ENCODE measurements at places on chromosomes 16 and 17. TPM values are rescaled to one million over a fixed set of nuclear protein-coding genes. Genes with fewer than 3 reads are reported as not detected.

DNA sequence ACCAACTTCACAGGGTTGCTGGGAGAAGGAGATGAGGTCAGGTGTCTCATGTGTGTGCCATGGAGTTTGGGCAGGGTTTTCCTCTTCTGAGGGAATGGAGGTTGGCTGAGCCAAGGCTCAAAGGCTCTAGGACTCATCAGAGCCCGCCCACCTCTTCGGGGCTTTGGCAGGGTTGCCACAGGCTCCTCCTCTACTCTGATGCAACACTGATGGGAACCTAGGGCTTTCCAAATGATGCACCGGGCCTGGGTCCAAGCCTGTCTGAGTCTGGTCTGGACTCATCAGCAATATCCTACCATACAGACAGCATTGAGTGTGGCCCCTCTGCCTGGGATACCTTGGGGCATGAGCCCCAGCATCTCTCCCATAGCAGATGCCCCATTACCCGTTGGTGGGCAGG is 59.5 kb upstream of the LHX1 start:
- H3K27me3 ChIP-seq = no peaks in the 10 kb centered on the region
- H3K27ac ChIP-seq = no peak overlapping the region
- no peaks in the 10 kb centered on the region for H3K36me3 ChIP-seq
- H3K4me1 ChIP-seq = no peaks in the 10 kb centered on the region

DNA sequence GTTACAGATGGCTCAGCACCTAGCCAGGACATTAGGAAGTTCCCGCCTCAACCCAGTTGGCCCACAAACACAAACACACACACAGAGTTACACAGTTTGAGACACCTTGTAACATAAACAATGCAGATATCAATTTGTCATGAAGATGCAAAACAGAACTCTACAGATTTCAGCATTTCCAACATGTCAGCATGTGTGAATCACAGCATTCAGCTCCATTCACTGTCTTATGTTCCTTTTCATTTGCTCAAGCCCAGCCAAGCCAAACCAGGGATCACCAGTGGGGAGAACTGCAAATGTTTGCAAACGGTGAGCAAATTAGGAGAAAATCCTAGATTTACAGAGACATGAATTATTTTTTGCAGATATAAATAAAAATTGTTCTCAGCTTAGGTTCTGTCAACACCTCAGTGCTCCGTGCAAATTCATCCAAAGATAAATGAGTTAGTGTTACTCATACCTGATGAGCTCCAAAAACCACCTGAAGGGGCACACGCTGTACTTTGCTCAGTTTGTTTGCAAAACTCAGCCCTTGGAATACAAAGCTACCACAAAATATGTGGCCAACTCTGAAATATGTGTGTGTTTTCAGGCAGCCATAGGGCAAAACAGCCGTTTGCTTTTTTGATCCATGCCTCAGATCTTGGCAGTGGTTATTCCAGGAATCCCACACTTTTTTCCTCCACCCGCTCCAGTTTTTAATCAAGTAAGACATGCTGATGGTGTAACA is 16.3 kb upstream of the COX10 start:
- H3K36me3 ChIP-seq = 0 out of 2 replicates have a peak, but pooled peaks cover 1% of the 10 kb centered on the region
- no peaks in the 10 kb centered on the region for H3K27me3 ChIP-seq
- H3K4me1 ChIP-seq = peaks cover 29% of the 10 kb centered on the region
- peak overlapping the region; percentile 50 for H3K27ac ChIP-seq
- H3K4me3 ChIP-seq = no peak overlapping the region
- DNase-seq = peak; percentile 84

GRCh38 chr17:42841975-42842685 is 2.2 kb upstream of the AOC2 start:
- peaks cover 79% of the 10 kb centered on the region for H3K36me3 ChIP-seq
- no peak overlapping the region for H3K4me3 ChIP-seq
- no peaks in the 10 kb centered on the region for H3K27me3 ChIP-seq

- H3K4me3 ChIP-seq = no peak overlapping the region
- H3K36me3 ChIP-seq = no peaks in the 10 kb centered on the region
- peaks cover 31% of the 10 kb centered on the region for H3K27me3 ChIP-seq
- H3K27ac ChIP-seq = no peak overlapping the region
- H3K4me1 ChIP-seq = peaks cover 12% of the 10 kb centered on the region
- no peak for DNase-seq
Measured at GRCh38 chr17:15343749-15344148, 2.4 kb upstream of the TEKT3 start.

DNA sequence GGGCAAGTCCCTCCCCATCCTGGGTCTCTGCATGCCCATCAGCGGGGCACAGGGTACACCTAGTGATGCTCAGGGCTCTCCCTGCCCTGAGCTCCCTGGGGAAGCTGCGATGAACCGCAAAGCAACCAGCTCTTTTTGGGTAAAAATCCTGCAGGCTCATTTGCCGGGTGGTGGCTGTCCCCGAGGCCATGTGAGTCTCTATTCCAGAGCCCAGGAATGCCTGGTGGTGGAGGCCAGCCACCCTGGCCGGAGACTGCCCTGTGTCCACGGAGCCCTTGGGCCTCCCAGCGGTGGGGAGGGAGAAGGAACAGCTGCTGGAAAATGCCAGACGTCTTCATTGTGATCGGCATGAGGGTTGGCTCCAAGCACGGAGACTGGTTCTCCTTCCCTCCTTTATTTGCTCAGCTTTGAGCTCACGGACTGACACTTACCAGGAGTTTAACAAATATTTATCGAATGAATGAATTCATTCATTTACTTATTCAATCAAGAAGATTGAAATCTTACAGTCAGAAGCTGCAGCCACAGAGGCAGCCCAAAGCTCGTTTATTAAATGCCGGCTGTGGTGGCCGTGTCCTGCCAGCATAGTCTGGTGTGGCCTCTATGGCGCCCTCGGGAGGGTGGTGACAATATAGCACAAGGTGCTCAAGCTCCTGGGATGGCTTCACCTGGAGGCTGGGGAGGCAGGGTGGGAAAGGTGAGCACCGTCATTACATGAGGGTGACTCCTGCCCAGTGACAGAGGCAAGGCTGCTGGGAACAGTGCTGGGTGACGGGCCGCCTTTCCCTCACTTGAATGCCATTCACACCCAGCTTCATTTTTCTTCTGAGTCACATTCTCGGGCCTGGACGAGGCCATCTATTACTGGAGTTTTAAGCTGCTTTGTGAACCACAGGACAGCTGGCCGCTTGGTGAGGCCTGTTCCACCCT is 31.1 kb upstream of the JPH3 start:
- peak; percentile 59 for DNase-seq
- peaks cover 45% of the 10 kb centered on the region for H3K27me3 ChIP-seq
- H3K4me3 ChIP-seq = no peak overlapping the region
- H3K4me1 ChIP-seq = peaks cover 25% of the 10 kb centered on the region
- no peak overlapping the region for H3K27ac ChIP-seq
- no peaks in the 10 kb centered on the region for H3K36me3 ChIP-seq

GRCh38 chr17:7650509-7651096 is at the start of gene ATP1B2:
Gene ATP1B2 (plus strand): TSS chr17:7650926. CDS start chr17:7651519, 593 bp downstream.
- H3K27me3 ChIP-seq = peaks cover 6% of the 10 kb centered on the region
- no peak within 1 kb of the TSS for H3K27ac ChIP-seq
- peak within 1 kb of the TSS; percentile 40 for H3K4me3 ChIP-seq
- H3K4me1 ChIP-seq = peaks cover 20% of the 10 kb centered on the region
- no peaks in the 10 kb centered on the region for H3K36me3 ChIP-seq

- no peak for DNase-seq
- H3K4me1 ChIP-seq = no peaks in the 10 kb centered on the region
- no peaks in the 10 kb centered on the region for H3K36me3 ChIP-seq
- H3K4me3 ChIP-seq = no peak overlapping the region
- no peak overlapping the region for H3K27ac ChIP-seq
Measured at GRCh38 chr17:19295473-19296135, 58.4 kb downstream of the EPN2 start.

The TMEM114 gene
- polyA plus RNA-seq = not detected

DNA sequence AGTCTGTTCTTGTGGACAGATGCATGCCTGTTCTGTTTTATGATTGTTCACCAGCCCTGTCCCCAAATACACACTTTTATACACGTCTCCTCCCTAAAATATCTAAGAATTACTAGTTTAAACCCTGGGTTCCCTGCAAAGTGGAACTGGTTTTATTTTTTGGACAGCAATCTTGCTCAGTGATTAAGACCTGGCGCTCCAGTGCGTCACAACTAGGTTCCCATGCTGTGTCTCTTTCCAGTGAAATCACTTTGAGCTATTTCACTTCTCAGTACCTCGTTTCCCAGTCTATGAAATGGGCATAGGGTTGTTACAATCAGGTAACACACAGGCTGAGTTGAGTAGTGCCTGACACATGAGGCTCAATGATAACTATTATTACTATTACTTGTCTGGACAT is 1.1 kb downstream of the CEP20 start:
- H3K4me3 ChIP-seq = peak overlapping the region; percentile 92
- H3K27me3 ChIP-seq = no peaks in the 10 kb centered on the region
- peaks cover 18% of the 10 kb centered on the region for H3K36me3 ChIP-seq
- H3K4me1 ChIP-seq = peaks cover 39% of the 10 kb centered on the region
- no peak overlapping the region for H3K27ac ChIP-seq

GRCh38 chr17:45147581-45148182 is 593 bp upstream of the HEXIM1 start:
- H3K36me3 ChIP-seq = no peaks in the 10 kb centered on the region
- DNase-seq = peak; percentile 93
- peak overlapping the region; percentile 97 for H3K27ac ChIP-seq
- H3K4me1 ChIP-seq = peaks cover 24% of the 10 kb centered on the region
- no peaks in the 10 kb centered on the region for H3K27me3 ChIP-seq
- peak overlapping the region; percentile 88 for H3K4me3 ChIP-seq

The KCNJ2 gene
- not detected for polyA plus RNA-seq

The FKBP10 gene
- 543 TPM for polyA plus RNA-seq

- H3K4me3 ChIP-seq = peak overlapping the region; percentile 100
- peaks cover 38% of the 10 kb centered on the region for H3K4me1 ChIP-seq
- H3K36me3 ChIP-seq = peaks cover 13% of the 10 kb centered on the region
Measured at GRCh38 chr16:89658221-89658879, 714 bp downstream of the SPATA33 start.

- no peak overlapping the region for H3K27ac ChIP-seq
- H3K27me3 ChIP-seq = peaks cover 5% of the 10 kb centered on the region
- no peak overlapping the region for H3K4me3 ChIP-seq
- DNase-seq = no peak
- H3K4me1 ChIP-seq = 0 out of 2 replicates have a peak, but pooled peaks cover 5% of the 10 kb centered on the region
- H3K36me3 ChIP-seq = no peaks in the 10 kb centered on the region
Measured at GRCh38 chr17:13581925-13582324, 19.8 kb downstream of the HS3ST3A1 start.

DNA sequence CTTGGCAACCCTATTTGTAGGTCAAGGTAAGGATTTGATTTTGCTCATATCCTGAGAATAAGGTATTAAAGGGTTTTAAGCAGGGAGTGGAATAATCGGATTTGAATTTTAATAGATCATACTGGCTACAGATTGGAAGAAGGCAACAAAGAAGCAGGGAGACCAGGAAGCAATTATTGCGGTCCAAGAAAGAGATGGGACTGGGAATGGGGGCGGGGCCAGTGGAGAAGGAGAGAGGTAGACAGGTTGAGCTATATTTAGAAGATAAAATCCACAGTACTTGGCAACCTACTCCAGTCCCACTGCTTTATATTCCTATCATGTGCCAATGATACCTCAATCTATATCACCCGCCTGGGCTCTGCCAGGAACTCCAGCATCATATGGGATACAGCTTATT is 5.8 kb upstream of the NOL11 start:
- DNase-seq = no peak
- H3K36me3 ChIP-seq = no peaks in the 10 kb centered on the region
- H3K27me3 ChIP-seq = no peaks in the 10 kb centered on the region
- no peak overlapping the region for H3K27ac ChIP-seq
- H3K4me1 ChIP-seq = peaks cover 12% of the 10 kb centered on the region

GRCh38 chr16:55572439-55572838 is 6.0 kb downstream of the CAPNS2 start:
- no peak overlapping the region for H3K4me3 ChIP-seq
- no peaks in the 10 kb centered on the region for H3K36me3 ChIP-seq
- no peak for DNase-seq

The ZNF423 gene
- 0.07 TPM for polyA plus RNA-seq
